CD4-positive, alpha-beta T cell treated with Interleukin-15 for 4 hours (primary cell): ENCODE measurements at places on chromosomes 11 and 22.
A peak's percentile ranks its signal among the peaks of the same experiment; 100 is the strongest.

GRCh38 chr11:69892986-69893555 is 73.9 kb upstream of the FGF3 start:
- no peak for DNase-seq

DNA sequence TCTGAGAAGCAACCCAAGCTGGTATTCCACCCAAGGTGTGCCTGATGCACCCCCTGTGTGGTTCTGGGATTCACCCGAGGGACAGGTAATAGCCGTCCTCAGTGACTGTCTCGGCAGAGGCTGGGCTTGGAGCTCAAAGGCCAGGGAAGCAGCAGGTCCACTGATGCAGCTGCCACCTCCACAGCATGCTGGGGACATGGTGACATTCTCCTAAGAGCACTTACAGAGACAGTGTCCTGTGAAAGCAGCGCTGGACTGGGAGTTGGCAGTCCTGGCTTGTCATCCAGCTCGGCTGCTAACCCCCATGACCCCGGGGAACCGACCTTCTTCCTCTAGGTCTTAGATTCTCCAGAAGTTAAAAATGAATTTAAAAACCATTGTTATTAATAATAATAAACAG is 72.8 kb downstream of the RPUSD4 start:
- no peak for DNase-seq

DNA sequence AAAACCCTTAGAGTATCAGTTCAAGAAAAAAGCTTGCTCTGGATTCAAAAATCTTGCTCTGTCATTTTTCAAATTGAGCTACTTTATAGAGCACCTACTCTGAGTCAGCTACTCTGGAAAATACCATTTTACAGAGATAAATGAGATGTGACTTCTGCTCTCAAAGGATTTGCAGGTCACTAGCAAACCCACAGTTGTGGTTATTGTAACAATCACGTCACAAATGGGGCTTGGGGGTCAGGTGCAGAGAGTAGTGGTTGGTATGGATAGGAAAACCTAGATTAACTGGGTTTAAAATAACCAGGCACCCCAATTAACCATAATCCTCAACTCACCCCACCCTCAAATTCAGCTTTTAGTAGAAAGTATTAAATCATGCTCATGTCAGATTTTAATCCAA is 52.3 kb downstream of the MSANTD4 start:
- no peak for DNase-seq

DNA sequence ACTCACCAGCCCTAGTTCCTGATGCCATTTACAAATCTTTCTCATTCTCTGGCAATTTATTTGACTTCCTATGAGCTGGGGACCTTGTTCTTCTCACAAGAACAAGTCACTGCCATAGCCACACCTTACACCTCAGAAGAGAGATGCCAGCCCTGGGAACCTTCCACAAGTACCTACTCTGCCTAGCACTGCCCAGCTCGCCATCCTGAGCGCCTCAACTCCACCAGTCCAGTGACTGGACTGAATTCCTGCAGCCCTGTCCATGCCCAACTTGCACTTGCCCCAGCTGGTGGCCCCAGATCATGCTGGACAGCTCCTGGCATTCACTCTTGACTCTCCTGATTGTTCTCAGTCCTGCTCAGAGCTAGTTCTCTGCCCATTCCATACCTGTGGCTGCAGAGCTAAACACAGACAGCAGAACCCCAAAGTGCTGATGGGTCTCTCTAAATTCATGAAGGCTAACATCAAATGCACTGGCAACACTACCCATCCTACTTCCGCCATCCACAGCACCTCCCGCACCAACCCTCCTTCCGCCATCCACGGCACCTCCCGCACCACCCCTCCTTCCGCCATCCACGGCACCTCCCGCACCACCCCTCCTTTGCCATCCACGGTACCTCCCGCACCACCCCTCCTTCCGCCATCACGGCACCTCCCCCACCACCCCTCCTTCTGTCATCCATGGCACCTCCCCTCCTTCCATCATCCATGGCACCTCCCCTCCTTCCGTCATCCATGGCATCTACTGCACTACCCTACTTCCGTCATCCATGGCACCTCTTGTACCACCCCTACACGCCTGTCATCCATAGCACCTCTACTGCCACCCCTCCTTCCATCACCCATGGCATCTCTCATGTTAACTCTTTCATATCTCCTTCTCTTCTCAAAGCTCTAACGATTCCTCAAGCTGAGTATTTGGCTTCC is 23.6 kb upstream of the SLC25A1 start:
- DNase-seq, result no peak

DNA sequence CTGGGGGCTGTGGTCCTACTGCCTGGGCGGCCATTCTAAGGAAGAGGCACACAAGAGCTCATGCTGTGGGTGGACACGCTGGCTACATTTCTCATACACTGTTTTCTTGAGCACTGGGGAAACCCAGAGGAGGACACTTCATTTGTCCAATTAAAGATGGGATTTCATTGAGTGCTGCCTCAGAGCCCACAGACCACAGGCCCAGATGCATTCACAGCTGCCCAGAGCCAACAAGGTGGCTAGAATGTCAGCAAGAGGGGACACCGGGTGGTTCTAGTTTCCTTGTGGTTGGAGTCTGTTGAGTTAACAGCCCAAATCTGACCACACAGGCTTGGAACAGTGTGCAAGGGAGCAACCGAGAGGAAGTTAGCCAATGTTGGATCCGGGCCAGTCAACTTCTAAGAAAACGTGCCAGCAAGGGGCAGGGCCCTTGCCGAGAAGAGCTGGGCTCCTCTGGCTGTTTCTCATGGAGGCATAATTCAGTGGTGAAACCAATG is 35.0 kb upstream of the SORL1 start:
- peak; percentile 53 for DNase-seq

DNA sequence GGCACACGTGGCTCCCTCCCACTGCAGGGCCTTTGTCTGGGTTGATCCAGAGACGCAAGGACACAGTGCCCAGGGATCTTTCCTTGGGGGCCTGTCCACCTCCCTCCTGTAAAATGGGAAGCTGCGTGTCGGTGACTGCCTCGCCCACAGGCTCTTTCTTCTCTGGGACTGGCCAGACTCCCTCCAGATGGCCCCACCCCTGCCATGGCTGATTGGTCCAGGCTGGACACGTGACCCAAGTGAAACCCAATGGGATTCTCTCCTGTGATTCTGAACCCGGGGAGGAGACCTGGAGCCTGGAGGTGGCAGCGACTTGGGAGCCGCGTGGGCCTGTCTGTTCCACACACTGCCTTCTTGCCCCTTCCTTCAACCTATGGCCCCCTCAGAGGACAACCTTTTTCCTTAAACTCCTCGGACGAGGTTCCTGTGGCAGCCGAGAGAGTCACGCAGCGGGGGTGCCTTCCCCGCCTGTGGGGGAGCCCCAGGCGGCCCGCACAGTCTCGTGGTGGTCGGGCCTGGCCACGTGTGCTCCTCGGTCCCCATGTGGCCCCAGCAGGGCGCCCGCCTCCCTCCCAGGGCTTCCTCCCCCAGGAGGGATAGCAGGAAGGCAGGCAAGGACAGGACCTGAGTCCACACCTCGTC is 12.4 kb upstream of the MPPED1 start:
- DNase-seq, result no peak

- no peak for DNase-seq
Observed at GRCh38 chr22:47188261-47189055, 426.0 kb downstream of the TBC1D22A start.

DNA sequence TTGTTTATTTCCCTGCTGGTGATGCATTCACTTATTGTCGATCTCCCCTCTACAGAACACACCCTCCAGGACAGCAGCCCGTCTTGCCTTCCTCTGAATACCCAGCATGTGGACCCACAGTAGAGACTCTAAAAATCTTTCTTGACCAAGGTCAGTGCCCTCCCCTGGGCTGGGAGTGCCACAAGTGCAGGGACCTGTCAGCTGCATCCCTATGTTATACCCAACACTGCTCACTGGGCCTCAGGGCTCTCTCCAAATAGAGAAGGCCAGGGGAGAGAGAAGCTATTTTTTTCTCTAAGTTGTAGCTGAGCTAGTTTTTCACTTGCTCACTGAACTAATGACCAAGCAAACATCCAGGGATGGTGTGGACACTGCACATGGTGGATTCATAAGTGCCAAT is 9.8 kb downstream of the KCNJ1 start:
- DNase-seq, result no peak
